ENCODE measurements at places on chromosomes 7 and 10. TPM values are rescaled to one million over a fixed set of nuclear protein-coding genes. Genes with fewer than 3 reads are reported as not detected.

PLPP4 gene
- 0.26 TPM for total RNA-seq

SLC18A3 gene
- not detected for total RNA-seq

GRCh38 chr10:47294057-47294456 is 5.9 kb upstream of the GDF10 start:
- DNase-seq = no peak
- H3K36me3 ChIP-seq = no peaks in the 10 kb centered on the region
- H3K4me3 ChIP-seq = no peak overlapping the region
- no peaks in the 10 kb centered on the region for H3K4me1 ChIP-seq
- no peak overlapping the region for H3K27ac ChIP-seq

ADRB1 gene
- total RNA-seq = 4.5 TPM

GRCh38 chr10:12391206-12391605 is 41.9 kb downstream of the CAMK1D start:
- no peak overlapping the region for H3K27ac ChIP-seq
- H3K36me3 ChIP-seq = no peaks in the 10 kb centered on the region
- H3K27me3 ChIP-seq = no peaks in the 10 kb centered on the region
- no peak for DNase-seq
- H3K4me3 ChIP-seq = no peak overlapping the region

DNA sequence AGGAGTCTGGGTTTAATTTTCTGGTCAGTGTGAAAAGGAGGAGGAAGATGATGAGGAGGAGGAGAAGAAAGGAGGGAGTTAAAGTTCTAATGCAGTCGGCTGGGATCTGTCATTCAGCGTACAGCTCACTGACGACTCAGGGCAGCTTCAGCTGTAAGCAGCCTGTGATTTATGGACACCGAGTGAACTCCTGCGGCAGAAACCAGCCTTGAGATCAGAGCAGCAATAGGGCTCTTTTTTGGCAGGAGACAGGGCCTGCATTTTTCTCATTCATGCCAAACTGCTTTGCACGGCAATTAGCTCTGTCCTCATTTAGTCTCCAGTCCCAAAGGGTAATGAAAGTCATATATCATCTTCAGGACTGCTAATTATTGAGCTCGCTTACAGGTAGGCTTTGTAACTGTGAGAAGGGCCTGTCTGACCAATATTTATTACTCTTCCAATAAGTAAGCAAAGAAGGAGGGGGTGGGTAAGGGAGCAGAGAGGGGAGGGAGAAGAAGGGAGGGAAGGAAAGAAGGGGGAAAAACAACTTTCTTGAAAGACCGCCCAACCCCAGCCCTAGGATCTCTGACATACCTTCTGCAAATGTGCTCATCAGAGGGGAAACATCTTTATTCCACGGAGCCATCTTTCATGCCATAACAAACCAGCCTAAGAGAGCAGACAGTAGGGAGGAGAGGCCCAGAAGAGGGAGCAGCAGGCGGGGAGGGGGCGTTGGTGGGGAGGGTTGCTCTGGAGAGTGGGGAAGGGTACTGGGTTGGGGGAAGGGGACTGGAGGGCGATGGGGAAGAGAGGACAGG is 48.1 kb upstream of the COMTD1 start:
- H3K4me1 ChIP-seq = no peaks in the 10 kb centered on the region
- no peak overlapping the region for H3K27ac ChIP-seq
- no peaks in the 10 kb centered on the region for H3K36me3 ChIP-seq
- peaks cover 6% of the 10 kb centered on the region for H3K27me3 ChIP-seq

GRCh38 chr10:20100171-20100570 is 283.9 kb downstream of the PLXDC2 start:
- H3K4me3 ChIP-seq = no peak overlapping the region
- H3K36me3 ChIP-seq = no peaks in the 10 kb centered on the region
- H3K27ac ChIP-seq = no peak overlapping the region
- H3K27me3 ChIP-seq = no peaks in the 10 kb centered on the region
- no peaks in the 10 kb centered on the region for H3K4me1 ChIP-seq

GRCh38 chr10:125489731-125490130 is 193.2 kb downstream of the TEX36 start:
- no peak for DNase-seq
- no peaks in the 10 kb centered on the region for H3K27me3 ChIP-seq
- no peak overlapping the region for H3K27ac ChIP-seq
- no peaks in the 10 kb centered on the region for H3K4me1 ChIP-seq

SMARCD3 gene
- total RNA-seq = 1.4 TPM

GRCh38 chr10:76983624-76984023 is 654.0 kb downstream of the KCNMA1 start:
- no peak overlapping the region for H3K4me3 ChIP-seq
- no peaks in the 10 kb centered on the region for H3K4me1 ChIP-seq
- no peaks in the 10 kb centered on the region for H3K36me3 ChIP-seq
- no peaks in the 10 kb centered on the region for H3K27me3 ChIP-seq
- DNase-seq = no peak
- H3K27ac ChIP-seq = no peak overlapping the region

All from GM12878 (cell line).